ENCODE measurements at places on chromosomes 1 and 21.

DNA sequence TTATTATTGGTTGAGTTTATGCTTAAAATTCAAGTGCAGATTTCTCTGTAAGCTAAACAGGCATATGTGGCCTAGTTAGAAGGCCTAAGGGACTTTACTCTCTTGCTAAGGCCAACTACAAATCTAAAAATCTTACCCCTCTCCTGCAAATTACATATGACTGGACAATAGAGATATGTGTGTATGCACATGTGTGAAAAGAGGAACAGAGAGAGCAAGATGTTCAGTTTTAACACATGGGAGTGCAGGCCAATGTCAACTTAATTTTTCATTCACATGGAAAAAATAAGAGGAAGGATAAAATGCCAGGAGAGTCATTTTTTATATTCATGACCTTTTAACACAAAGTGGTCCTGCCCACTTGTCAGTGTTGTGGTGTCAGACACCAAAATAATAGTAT, 8.5 kb downstream of the OR10K2 start:
- DNase-seq = no peak

GRCh38 chr1:156164125-156164831, 10.9 kb downstream of the SEMA4A start:
- DNase-seq = no peak

DNA sequence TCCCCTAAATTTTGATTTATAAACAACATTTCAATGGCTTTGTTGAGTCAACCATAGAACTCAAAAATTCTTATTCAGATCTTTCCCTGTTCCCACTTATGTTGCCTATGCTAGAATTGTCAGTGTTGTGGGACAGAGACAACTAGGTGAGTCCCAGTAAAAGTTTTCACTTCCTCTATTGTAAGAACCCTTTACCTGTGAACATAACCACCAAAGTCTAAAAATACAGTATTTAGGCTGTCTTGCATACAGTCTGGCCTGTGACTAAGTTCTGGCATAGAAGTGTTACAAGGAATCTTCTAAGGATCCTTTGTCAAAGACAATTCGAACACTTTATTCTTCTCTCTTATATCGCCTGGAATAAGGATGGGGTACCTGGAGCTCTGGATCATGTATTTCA, 1047.9 kb upstream of the NCAM2 start:
- no peak for DNase-seq

DNA sequence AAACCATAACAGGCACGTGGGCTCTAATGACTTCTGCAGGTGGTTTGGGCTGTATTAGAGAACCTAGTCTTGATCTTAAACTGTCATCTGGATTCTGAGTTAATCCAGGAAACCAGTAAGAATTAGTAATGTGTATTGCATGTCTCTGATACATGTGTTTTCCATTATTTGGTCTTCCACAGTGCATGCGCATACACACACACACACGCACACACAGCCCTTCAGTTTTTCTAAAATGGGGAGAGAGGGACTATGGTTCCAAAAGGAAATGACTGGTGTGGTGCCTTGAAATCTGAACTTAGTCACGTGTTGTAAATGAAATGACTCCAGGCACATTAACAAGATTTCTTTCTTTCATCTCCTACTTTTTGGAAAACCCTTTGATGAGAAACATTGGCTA, 67.6 kb downstream of the OLFML2B start:
- DNase-seq = no peak

DNA sequence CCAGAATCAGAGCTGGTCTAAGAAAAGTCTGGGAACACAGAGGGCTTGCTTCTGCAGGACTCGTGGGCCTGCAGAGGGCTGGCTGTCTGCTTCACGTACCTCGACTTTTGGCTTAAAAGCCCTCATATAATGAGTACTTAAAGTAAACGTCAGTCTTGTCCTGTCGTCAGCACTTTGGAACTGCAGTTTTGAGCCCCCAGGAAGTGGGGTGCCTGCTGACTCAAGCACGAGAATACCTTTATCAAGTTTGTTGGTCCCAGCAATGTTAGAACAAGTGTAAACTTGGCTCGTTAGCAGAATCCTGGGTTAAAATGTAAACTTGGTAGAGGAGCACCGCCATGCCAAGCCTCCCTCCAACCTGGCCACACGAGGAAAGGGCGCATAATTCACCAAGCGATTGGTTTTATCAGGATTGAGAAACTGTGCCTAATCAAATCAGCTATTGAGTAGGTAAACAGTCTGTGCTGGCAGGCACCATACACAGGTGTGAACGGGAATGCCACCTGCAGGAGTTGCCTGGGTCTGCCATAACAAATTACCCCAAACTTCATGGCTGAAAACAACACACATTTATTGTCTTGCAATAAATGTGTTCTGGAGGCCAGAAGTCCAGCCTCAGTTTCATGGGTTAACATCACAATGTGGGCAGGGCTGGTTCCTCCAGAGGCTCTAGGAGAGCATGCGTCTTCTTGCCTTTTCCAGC, 45.0 kb upstream of the FHAD1 start:
- DNase-seq = no peak

GRCh38 chr1:71693581-71693980, 588.8 kb downstream of the NEGR1 start:
- DNase-seq = no peak

GRCh38 chr21:37737507-37737906, 178.8 kb downstream of the KCNJ6 start:
- no peak for DNase-seq

Measured in head of caudate nucleus (tissue), 42 donors.